CD4-positive, alpha-beta T cell treated with Interleukin-4 for 4 hours (primary cell): ENCODE measurements at places on chromosomes 4 and X.

DNA sequence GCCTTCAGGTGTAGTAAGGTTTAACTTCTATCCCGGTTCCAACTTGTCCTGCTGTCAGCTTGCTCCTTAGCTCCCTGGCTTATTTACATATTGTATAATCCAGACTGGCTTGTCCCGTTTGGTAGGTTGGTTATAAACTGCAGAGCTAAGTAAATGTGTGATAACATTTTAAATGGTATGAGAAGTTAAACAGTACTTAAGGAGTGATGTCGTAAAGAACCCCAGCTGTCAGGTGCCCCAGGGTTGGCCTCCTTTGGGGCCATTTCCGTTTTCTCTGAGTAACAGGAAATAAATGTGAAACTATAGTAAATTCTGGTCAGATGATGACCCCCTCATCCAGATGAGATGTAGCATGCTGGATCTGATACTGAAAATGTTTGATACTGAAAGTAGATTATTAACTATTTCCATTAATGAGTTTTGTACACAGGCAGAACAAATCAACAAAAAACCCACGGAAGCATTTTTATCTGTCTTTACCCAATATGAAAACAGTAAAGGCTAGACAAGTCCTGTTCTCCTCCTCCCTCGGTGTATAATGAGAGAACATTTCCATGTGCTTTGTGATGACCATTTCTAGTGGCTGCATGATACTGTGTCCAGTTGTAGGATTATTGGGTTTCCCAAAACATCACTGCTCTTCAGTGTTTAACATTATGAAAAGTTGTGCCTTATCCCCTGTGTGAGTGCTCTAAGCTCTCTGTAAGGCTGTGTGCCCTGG lies 22.4 kb downstream of the GAB1 start:
- peak; percentile 15 for DNase-seq

DNA sequence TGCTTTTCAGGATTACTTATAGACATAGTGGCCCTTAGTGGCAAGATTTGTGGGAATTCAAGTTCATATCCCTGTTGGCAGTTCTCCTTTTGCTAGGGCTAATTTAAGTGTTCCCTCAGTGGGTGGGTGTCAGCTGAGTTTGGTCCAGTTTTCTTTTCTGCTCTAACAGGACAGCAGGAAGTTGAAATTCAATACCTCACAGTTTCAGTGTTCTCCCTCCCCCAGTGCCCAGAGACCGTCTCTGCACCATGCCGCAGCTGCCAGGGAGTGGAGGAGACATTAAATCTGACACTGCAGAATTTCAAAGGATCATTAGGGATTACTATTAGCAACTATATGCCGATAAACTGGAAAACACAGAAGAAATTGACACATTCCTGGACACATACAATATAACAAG lies 50.7 kb downstream of the UBE2NL start:
- DNase-seq: no peak

- no peak for DNase-seq
Observed at GRCh38 chr4:84964995-84965552, 1.4 kb downstream of the WDFY3 start.

GRCh38 chr4:24056289-24056688 lies 166.4 kb upstream of the PPARGC1A start:
- no peak for DNase-seq

DNA sequence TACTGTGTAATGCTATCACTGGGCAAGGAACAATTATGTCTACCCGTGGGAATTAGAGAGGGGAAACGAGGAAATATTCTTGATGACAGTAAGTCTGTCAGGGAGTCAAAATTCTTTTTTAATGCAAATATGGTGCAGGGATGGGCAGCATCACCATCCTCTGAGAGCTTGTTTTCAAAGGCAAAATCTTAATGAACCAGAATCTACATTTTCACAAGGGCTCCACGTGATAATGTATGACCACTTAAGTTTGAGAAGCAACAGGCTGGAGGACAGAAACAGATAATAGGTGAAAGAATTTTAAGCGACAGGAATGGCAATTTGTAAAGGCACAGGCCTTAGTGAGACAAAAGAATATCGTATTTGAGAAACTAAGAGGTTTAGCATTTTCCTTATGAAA lies 63.4 kb downstream of the CLOCK start:
- no peak for DNase-seq

GRCh38 chr4:2792396-2792710 lies 532 bp upstream of the SH3BP2 start:
- no peak for DNase-seq

DNA sequence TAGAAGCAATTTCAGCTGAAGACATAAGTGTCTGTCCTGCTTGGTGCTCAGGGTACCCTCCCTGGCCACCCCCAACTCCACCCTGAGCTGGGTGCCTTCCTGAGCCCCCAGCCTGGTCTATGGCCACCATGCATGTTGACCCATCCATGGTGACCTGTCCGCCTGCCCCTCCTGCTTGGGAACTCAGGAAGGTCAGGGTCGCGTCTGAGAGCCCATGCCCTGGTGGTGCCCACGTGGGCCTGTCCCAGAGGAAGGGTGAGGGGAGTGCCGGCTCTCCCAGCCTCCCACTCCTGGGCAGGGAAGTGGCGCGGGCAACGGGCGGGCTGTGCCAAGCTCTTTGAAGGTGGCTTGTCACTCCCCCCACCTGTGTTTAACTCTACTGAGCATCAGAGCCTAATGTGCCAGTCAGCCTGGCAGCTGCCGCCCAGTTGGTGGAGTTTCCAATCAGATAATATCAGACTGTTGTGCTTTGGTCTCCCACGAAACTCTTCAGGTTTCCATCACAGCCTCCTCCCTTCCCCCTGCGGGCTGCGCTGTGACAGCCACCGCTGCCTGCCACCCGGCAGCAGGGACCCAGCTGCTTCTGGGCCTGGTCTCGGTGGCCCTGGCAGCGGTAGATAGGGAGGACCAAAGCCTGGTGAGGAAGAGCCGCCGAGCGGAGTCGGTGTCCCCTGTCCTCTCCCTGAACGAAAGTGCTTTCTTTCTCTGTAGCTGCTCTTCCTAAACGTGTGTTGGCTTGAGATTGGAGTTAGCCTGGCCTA lies 4.8 kb downstream of the SH3BP2 start:
- DNase-seq: peak; percentile 64

DNA sequence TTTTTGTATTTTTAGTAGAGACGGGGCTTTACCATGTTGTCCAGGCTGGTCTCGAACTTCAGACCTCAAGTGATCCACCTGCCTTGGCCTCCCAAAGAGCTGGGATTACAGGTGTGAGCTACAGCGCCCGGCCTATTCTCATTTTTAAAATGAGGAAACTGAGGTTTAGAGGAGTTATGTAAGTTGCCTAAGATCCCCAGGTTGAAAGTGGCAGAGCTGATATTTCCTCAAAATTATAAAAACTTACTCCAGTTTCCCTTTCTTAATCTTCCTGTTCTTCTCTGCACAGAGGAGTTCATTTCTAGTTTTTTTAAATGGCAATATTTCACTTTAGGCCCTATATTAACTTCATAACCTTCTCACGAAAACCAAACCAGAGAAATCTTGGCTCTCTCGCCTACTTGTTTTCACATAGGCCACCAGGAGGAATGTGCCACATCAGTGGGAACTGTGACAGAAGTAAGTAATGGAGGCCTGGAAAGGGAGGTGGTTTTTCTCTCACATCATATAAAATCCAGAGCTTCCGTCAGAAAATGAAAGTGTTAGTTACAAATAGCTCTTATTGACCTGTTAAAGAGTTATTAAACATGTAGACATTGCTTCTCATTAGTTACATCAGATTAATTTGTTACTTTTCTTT lies 16.1 kb upstream of the RS1 start:
- no peak for DNase-seq

- no peak for DNase-seq
Observed at GRCh38 chrX:136228839-136229207, 22.4 kb downstream of the MAP7D3 start.

DNA sequence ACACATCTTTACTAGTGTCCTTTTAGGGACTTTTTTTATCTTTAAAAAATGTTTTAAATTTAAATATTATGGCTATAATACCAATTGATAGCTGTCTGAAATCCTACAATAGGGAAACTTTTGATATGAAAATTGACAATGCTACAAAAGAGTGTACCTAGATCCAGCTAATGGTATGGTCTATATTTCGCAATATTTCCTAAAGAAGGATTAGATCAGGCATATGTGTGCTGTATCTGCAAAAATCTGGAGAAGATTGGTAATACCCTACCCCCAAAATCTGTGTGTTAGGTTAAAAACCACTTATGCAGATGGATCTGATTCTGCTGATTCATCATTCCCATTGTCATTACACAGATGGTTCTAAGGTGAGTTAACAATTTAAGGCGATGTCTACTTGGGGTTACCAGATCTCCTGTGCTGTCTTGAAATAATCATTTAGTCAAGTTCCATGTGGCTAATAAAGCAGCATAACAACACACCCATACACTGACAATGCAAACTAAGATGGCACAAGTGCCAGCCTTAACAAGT lies 137.1 kb downstream of the GASK1B start:
- no peak for DNase-seq

GRCh38 chr4:145939441-145939750 lies 773 bp upstream of the ZNF827 start:
- DNase-seq: no peak

GRCh38 chr4:146059151-146059550 lies 116.4 kb upstream of the LSM6 start:
- no peak for DNase-seq

GRCh38 chr4:47010912-47011446 lies 17.6 kb upstream of the GABRA4 start:
- peak; percentile 20 for DNase-seq

DNA sequence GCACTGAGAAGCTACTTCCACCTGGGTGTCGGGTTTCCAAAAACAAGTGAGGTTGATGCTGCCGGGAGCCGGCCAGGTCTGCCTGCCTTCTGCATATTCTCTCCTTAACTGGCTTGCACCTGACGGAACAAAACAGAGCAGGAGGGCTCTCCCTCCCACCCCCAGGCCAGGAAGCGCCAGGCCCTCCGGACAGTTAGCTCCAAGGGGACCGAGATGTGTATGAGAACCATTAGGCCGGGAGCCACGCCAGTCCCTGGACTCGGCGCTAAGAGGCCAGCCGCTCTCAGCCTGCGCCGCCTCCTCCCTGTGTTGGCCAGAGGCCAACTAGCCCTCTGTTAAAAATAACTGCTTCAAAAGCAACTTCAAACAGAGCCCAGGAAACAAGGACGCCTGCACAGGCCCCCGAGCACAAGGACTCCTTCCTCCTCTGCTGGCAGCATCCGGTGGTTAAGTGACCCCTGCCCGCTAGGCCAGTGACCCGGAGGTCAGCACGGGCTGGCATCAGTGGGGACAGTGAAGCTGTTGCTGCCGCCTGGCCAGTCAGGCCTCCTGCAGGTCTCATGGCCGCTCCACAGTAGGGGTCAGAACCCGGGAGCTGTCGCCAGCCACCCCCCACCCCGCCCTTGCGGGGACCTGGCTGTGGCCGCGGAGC lies 107.9 kb downstream of the ABLIM2 start:
- no peak for DNase-seq

DNA sequence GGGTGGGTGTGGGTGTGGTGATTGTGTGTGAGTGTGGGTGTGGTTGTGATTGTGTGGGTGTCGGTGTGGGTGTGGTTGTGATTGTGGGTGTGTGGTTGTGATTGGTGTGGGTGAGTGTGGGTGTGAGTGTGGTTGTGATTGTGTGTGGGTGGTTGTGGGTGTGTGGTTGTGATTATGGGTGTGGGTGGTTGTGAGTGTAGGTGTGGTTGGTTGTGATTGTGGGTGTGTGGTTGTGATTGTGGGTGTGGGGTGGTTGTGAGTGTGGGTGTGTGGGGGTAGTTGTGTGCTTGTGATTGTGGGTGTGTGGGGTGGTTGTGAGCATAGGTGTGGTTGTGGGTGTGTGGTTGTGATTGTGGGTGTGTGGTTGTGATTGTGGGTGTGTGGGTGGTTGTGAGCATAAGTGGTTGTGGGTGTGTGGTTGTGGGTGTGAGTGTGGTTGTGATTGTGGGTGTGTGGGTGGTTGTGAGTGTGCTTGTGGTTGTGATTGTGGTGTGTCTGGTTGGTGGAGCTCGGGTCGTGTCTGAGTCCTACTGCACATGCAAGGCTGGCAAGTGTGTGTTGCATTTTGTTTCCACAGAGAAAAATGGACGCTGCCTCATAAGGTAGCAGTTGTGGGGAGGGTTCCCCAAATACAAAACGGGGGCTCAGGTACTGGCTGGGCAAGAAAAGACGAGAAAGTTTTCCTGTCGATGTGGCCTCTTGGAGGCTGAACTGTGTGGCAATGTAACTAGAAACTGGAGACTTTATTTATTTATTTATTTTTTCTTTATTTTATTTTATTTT lies 116.7 kb downstream of the UBE2K start:
- DNase-seq: no peak

- no peak for DNase-seq
Observed at GRCh38 chr4:5018603-5019002, 655 bp downstream of the CYTL1 start.

GRCh38 chrX:27466051-27466450 lies 2.9 kb upstream of the PPP4R3C start:
- no peak for DNase-seq

DNA sequence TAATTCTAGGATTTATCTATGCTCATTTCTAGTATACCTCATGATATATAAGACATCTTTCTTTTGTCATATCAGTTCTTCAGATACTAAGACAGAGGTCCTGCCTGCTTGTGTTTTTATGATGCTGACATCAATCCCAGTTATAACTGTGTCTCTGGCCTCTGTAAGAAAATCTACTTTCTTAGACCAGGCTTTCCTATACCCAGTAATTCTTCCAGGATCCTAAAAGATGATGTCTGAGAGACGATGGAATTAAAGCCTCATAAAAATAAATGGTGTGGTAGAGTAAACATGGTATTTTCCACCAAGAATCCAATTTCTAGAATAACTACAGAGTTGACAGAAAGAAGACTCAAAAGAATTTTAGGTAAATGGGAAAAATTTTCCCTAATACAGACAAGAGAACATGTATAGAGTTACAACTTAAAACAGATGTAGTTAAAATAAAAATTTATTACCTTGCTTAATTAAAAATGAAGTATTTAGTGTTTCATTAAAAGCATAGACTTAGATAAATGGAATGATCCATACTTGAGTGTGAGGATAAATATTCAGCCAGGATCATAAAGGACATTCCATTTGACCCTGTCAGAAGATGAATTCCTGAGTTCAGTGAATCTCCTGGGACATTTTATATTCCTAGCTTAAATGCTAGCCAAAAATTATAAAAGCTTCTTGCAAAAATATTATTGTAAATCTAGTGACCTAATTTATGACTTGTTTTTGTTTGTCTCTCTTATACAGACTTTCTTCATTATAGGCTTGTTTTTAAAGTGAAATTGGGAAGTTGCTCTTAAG lies 137.4 kb downstream of the PDLIM5 start:
- DNase-seq: no peak

DNA sequence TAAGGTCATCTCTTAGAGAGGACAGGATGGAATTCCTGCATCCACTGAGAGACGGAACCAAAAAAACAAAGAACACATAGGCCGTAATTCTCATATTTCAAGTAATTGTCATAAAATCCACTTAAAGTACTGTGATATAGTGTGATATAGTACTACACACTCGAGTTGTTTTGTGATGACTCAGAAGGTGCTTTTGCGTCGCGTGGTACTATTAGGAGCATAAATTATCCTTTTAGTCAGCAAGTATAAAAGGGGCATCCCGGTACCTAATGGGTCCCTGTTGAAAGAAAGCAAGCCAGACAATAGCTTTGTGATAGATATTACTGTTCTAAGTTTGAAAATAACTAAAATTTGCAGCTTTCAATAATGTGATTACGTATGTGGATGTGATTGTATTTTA lies 55.3 kb downstream of the GPR143 start:
- no peak for DNase-seq

- DNase-seq: no peak
Observed at GRCh38 chrX:13284570-13284969, 35.3 kb downstream of the ATXN3L start.
